ELF-1 (cell line): ENCODE measurements at places on chromosomes 3 and 15.

DNA sequence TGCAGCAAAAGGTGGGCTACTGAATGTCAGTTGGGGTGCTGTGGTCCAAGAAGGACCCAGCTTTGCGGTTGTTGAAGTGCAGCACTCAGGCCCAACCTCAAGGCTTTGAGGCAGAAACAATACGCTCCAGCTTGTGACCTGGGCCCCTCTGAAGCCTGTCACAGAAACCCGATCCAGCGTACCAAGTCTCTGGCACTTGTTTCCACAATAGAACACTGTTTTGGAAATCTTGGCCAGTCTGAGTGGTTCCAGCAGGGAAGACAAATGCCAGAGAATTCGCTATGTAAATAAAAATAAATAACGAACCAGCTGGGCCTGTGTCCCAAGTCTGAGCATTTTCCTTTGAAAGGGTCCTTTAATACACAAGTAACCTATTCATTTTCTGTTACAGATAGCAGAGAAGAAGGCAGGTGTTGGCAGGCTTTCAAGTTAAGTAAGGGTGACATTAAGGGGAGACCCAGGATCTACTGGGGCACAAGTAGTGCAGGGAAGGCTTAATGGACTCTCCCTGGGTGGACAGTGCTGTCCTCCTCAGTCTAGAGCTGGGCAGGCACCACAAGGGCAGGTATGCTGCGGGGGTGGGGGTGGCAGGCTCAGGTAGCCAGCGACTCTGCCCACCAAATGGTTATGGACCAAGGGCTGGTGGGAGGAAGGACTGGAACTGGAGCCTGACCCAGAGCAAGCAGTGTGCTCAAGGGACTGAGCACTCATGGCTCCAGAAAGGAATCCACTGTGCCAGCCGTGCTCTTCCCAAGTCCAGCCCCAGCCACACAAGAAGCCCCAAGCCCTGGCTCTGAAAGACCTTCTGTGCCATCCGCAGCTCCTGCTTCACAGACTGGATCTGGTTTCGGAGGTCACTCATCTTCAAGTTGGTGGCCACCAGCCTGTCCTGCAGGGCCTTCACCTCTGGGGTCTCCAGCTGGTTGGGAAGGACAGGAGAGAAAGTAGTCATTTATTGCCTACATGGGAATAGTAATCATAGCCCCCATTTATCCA lies 26.3 kb downstream of the CCDC13 start:
- DNase-seq = peak; percentile 51

DNA sequence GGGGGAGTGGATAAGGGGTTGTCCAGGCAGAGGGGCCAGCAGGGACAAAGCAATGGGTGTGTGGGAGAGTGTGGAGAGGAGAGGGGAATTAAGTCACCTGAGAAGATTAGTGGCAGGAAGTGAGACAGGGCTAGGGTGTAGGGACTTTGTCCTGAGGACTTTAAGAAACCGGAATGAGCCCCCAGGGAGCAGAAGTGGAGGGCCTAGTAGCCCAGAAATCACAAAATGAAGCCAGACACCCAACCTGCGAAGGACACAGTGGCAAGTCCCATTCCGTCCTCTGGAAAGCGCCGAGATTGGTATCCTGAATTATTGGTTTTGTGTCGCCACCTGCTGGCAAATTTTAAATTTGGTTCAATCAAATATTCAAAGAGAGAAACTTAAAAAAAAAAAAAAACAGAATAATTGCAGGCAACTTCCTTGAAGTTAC lies 78.0 kb upstream of the SLC25A36 start:
- peak; percentile 50 for DNase-seq

GRCh38 chr3:148828136-148828690 lies 602 bp downstream of the CPB1 start:
- no peak for DNase-seq

DNA sequence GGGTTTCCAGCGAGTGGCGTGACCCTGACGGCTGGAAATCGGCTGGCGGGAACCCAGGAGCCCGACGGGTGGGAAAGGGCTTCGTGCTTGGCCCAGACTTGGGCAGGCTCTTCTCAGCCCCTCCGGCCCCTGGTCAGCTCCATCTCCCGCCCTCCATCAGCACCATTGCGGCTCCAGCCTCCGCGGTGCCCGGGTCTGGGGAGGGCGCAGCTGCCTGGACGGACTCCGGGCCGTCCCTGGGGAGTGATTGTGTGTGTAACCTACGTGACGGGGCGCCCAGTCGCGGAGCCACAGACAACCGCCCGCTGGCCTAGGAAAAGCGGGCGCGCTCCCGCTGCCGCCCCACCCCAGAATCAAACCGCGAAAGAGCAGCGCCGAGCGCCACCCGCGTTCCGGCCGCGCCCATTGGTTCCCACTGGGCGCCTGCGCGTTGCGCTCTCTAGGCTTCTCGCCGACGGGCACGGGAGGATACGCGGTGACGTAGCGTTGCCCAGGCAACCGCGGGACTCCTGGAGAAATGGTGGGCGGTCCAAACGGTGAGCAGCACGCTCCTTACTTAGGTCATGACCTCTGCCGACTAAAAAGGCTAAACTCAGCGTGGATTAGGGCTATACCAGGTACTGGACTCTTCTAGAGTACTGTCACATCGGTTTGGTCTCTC lies at the start of gene CFAP20DC:
TSS of gene CFAP20DC (minus strand) at position 355 of the 661 bp plus-strand sequence. CDS start 394 bp downstream, outside the sequence.
- peak; percentile 97 for DNase-seq

- DNase-seq = peak; percentile 54
These were observed 59.8 kb upstream of the KLHL25 start for GRCh38 chr15:85854345-85855097.

DNA sequence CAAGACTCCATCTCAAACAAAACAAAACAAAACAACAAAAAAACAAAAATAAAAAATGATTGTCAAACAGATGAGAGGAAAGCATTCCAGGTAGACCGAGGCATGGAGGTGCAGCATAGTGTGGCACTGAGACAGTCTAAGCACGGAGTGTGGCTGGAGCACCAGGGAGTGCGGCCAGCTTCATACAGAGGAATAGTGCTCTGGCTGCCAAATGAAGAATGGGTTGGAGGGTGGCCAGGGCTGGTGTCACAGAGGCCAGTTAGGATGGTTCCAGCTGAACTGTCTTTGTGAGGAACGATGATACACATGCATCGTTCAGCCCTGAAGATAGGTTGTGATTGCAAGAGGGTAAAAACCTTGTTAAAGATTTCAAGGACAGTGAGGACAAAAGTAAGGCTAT lies 28.3 kb downstream of the MITF start:
- DNase-seq = no peak

DNA sequence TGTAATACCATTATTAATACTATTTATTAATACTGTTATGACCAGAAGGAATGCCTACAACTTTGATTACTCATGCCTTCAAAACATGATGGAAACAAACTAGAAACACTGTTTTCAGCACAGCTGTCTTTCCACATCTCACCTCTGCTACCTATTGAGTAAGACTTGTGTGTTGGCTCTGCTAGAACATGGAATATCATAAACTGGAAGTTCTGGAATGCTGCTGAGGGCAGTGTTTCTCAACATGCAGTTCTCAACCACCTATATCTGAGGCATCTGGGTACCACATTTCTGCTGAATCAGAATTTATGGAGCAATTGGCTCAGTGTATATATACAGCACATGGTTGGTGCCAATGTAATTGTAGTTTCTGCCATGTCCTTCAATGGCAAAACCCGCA lies 392.1 kb downstream of the TUSC7 start:
- no peak for DNase-seq

DNA sequence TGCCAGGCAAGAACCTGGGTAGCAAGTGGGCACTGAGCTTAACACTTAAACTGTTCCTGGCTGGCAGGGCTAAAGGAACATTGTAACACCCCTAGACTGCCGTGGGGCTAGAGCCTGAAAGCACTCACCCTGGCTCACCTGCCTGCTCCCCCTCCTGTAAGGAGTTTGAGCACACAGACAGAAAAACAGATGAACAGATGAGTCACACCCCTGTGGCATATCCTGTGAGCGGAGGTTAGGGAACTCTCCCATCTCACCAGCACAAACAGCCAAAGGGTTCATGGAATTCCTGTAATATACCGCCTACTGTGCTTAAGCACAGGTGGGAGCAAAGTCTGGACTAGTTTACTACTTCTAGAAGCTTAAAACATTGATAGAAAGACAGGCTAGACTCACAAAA lies 300.1 kb downstream of the ROBO1 start:
- no peak for DNase-seq

- DNase-seq = no peak
These were observed 4.9 kb upstream of the LOXL1 start for GRCh38 chr15:73921254-73921925.

- DNase-seq = no peak
These were observed 108.0 kb downstream of the SENP2 start for GRCh38 chr3:185693985-185694653.

DNA sequence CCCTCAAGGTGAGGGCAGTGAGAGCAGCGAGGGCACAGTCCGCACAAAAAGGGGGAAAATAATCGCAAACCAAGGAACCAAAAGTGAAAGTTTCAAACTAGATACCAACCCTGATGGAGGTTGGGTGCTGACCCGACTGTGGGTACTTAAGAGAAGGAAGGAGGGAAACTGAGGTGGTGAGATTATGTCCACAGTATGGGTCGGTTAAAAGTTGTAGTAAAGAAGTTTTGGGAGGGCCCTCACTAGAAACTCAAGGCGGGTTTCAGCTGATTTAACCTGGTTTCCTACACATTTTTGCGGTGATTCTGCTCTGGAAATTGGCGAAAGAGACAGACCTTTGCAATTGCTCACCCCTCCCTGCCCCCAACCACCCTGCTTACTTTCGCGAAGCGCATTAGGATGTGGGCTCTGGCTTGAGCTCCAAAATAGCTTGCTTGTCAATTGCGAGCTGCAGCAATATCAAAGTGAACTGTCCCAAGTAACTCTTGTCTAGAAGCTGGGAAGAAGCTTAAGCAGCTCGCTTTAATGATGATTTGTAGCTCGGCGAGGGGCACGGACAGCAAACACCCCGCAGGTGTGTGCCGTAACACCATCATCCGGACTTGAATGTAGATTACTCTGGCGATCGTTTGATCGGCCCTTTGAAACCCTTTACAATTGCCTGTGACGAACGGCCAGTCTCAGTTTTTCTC lies 15.8 kb downstream of the SOX2 start:
- peak; percentile 76 for DNase-seq

DNA sequence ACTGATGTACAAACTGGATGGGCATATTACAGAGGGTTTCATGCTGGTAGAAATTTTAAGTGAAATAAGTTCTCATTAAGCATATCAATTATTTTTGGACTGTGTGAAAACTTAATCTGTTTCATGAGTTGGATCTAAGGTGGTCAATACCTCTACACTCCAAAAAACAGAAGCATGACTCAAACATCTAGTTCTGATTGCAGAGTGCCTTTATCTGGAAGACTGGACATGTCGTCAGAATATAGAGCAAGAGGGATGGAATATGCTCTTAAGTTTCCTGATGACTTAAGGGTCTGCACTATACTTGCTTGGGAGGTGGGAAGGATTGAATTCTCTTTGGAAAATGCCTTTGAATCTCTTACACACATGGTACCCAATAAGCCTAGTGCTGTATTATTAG lies 138.3 kb downstream of the LPP start:
- no peak for DNase-seq

DNA sequence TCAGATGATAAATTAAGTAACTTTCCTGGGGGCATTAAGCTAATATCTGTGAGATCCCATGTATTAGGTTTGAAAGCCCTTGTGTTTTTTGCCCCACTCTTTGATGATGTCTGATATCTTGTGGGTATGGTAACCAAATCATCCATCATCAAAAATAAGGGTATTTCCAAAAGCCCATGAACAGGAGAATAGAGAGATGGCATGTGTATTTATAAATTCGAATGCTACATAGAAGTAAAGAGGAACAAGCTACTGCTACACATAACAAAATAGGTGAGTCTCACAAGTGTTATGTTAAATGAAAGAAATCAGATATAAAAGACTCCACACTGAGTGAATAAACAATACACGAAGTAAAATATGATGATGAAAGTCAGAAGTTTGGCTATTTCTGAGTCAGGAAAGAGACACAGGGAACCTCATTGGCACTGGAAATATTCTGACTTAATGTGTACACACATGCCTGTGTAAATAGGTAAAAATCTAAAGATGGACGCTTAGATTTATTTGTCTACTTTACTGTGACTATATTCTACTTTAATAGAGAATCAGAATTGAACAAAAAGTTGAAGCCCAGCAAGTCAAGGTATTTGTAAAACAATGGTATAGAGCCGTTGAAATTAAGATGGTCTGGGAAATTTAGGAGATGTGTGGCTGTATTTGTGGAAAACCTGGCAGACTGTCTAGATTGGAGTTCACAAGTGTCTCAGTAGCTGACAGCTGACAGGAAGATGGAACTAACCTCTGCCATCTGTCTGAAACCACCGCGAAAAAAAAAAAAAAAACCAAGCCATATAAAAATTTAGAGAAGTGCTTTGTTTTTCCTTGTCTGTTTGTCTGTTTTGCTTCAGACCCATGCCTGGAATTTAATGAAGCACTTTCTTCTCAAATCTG lies 111.0 kb upstream of the TGFBR2 start:
- DNase-seq = no peak

- DNase-seq = no peak
These were observed 30.5 kb downstream of the TMED3 start for GRCh38 chr15:79341396-79341795.

DNA sequence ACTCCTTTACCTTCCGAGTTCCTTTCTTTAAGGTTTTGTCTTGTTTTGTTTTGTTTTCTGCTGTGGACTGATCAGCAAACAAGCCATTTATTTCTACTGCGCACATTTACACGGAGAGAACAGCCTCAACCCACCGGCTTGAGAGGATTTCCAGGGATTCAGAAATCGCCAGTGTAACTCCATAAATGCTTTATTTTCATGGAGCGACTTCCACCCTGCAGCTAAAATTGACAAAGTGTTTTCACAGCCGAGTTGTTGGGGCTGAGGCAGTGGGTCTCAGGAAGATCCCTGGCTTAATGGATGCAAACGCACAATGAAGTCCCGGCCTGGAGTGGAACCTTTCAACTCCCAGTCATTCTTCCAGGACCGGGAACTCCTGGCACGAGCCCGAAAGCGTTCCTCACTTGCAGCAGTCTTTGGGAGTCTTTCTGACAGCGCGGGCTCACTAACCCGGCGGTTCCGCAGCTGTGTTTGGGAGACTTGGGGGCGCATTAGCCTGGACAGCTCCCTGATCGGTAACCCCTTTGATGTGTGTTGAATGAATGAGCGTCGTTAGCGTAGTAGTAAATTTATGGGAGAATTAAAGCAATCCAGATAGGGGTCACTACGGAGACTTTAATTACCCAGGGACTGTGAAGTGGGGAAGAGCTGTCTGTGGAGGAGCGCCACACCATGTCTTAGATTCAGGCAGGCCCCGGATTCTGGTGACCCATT lies 785 bp upstream of the MYRIP start:
- DNase-seq = peak; percentile 65

DNA sequence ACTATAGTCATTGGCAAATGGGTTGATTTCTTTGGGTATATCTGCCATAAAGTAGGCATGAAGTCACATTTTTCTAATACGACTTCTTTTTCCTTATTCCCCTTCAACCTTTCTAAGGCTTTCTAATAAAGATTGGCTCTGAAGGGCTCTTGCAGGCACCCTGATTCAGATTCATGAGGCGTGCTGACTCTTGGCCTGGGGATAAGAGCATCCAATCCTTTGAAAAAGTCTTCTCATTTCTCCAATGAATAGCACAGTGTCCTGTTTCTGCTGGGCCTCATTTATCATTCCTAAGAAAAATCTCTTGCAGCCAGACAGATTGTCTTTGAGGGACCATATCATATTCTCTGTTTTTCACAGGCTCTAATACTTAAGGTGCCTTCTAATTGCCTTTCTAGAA lies 32.3 kb upstream of the BNIP2 start:
- DNase-seq = no peak
